Heart left ventricle (tissue), 16 donors: ENCODE measurements at places on chromosomes 2 and 18. TPM values are rescaled to one million over a fixed set of nuclear protein-coding genes. Genes with fewer than 3 reads are reported as not detected.

Gene IL36RN
- total RNA-seq = not detected

Gene TXNL4A
- 90.9 TPM for total RNA-seq

Gene PLCD4
- total RNA-seq = 1.6 TPM

Gene CLEC4F
- total RNA-seq = not detected

Gene SCYGR2
- not detected for total RNA-seq

Gene GCG
- total RNA-seq = not detected

Gene CD302
- 9.9 TPM for total RNA-seq

Gene DPP10
- total RNA-seq = not detected

Gene ALPI
- not detected for total RNA-seq

Gene VWC2L
- 0.13 TPM for total RNA-seq

- no peaks in the 10 kb centered on the region for H3K36me3 ChIP-seq
- no peak overlapping the region for H3K4me3 ChIP-seq
- H3K27me3 ChIP-seq = no peaks in the 10 kb centered on the region
- H3K4me1 ChIP-seq = no peaks in the 10 kb centered on the region
- DNase-seq = no peak
- no peak overlapping the region for H3K27ac ChIP-seq
Measured at GRCh38 chr18:45197526-45197970, 417.7 kb upstream of the SLC14A2 start.

- no peak for DNase-seq
- H3K27me3 ChIP-seq = no peaks in the 10 kb centered on the region
- H3K4me3 ChIP-seq = no peak overlapping the region
Measured at GRCh38 chr2:64760128-64760527, 106.4 kb upstream of the SERTAD2 start.

- no peak overlapping the region for H3K27ac ChIP-seq
- no peak for DNase-seq
- H3K4me1 ChIP-seq = peaks cover 41% of the 10 kb centered on the region
- H3K36me3 ChIP-seq = no peaks in the 10 kb centered on the region
- H3K27me3 ChIP-seq = no peaks in the 10 kb centered on the region
Measured at GRCh38 chr2:119425620-119426395, 5.8 kb upstream of the TMEM37 start.

DNA sequence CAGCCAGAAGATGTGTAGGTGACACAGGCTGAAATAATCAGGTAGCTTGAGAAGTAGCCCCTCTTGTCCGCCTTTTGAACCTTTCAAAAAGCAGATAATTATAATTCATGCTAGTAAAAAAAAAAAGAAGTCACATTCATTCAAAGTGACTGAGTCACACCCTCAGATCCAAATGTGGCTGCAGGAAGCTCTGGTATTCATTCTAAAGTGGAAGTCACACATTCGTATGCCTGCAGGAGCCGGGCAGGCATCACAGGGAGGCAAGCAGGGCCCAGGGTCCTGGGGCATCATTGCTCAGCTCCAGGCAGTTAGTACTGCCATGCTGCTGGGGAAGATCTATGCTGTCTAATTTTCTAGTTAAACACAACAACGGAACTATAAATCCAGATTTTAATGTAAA, 21.7 kb upstream of the RAB11FIP5 start:
- H3K27ac ChIP-seq = no peak overlapping the region
- no peak overlapping the region for H3K4me3 ChIP-seq
- no peaks in the 10 kb centered on the region for H3K36me3 ChIP-seq
- no peaks in the 10 kb centered on the region for H3K27me3 ChIP-seq
- DNase-seq = no peak
- no peaks in the 10 kb centered on the region for H3K4me1 ChIP-seq

DNA sequence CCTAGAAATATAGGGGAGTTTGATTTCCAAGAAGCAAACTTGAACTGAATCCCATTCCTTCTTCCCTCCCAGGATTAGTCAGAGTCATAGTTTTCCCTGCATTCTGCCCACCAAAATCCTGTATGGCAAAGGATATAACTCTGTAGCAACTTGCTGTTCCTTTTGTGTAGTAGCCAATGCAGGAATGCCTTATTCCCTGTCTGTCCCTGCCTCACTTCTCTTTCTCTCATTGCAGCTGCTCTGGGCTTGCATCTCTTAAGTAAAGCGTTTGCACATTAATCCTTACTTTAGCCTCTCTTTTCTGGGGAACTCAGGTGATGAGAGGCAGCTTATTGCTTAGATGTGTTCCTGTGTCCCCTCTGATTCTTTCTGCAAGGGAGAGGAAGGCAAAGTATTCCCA, 333.1 kb upstream of the VWC2L start:
- no peaks in the 10 kb centered on the region for H3K27me3 ChIP-seq
- no peaks in the 10 kb centered on the region for H3K4me1 ChIP-seq
- no peak overlapping the region for H3K27ac ChIP-seq
- H3K36me3 ChIP-seq = no peaks in the 10 kb centered on the region
- no peak for DNase-seq

DNA sequence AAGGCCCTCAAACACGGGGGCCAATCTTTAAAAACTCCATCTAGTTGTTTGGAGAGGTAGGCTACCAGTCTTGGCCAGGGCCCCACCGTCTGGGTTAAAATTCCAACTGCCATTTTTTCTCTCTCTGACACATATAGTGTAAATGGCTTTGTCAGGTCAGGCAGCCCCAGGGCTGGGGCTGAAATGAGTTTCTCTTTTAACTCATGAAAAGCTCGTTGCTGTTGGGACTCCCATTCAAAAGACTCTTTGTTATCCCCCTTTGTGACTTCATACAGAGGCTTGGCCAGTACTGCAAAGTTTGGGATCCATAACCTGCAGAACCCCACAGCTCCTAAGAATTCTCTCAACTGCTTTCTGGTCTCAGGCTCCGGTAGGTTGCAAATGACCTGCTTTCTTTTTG, 99.4 kb upstream of the SLC1A4 start:
- DNase-seq = no peak
- no peak overlapping the region for H3K27ac ChIP-seq
- no peak overlapping the region for H3K4me3 ChIP-seq
- no peaks in the 10 kb centered on the region for H3K27me3 ChIP-seq
- no peaks in the 10 kb centered on the region for H3K4me1 ChIP-seq

- H3K27ac ChIP-seq = no peak overlapping the region
- no peaks in the 10 kb centered on the region for H3K27me3 ChIP-seq
- H3K4me3 ChIP-seq = no peak overlapping the region
- no peak for DNase-seq
- no peaks in the 10 kb centered on the region for H3K36me3 ChIP-seq
Measured at GRCh38 chr2:16113568-16113967, 173.2 kb downstream of the MYCN start.

DNA sequence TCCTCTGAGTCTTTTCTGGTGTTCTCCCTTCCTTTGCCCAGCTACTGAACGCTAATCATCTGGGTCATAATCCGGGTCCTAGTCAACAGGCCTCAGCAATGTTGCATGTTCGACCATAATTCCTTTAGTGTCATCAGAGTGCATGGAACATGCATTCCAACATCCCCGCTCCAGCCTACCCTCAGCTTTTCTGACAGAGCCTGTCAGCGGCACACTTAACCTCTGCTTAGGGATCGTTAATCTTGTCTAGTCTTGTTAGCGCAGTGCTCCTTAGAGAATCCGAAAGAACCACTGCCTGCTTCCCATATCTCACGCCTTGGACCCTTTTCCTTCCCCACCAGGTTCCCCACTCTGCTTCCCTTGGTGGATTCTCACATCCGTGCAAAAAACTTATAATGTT, 767.9 kb upstream of the ID2 start:
- no peak overlapping the region for H3K27ac ChIP-seq
- DNase-seq = no peak
- no peaks in the 10 kb centered on the region for H3K4me1 ChIP-seq

DNA sequence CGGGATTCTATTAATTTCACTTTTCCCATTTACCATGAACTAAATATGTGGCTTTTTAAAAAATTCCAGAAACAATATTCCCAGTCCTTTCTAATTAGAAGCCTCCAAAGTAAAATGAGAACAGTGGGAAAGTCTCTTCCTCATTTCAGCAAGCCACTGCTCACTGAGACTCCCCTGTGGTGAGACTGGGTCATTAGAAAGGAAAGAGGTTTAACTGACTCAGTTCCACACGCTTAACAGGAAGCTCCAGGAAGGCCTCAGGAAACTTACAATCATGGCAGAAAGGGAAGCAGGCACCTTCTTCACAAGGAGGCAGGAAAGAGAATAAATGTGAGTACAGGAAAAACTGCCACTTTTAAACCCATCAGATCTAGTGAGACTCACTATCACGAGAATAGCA, 258.9 kb upstream of the CHAC2 start:
- H3K4me1 ChIP-seq = no peaks in the 10 kb centered on the region
- no peaks in the 10 kb centered on the region for H3K36me3 ChIP-seq
- H3K4me3 ChIP-seq = no peak overlapping the region

DNA sequence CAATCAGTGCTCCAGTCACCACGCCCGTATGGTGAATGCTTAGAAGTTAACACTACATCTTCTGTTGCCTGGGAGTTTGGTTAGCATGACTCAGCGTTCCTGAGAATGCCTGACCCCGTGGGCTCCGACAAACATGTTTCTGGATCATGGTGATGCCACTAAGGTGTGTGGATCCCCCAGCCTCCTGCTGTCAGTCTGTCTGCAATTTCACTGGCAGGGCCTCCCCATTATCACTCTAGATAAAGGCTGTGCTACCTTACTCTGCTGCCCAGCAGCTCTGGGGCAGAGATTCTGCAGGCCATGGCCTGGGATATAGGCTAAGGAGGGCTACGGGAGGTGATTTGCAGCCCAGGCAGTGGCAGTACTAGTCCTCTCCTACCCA, 66.0 kb downstream of the STPG4 start:
- H3K27ac ChIP-seq = peak overlapping the region; percentile 63
- DNase-seq = no peak
- H3K4me3 ChIP-seq = no peak overlapping the region
- no peaks in the 10 kb centered on the region for H3K27me3 ChIP-seq
- H3K4me1 ChIP-seq = peaks cover 64% of the 10 kb centered on the region
- no peaks in the 10 kb centered on the region for H3K36me3 ChIP-seq

- no peaks in the 10 kb centered on the region for H3K4me1 ChIP-seq
- H3K4me3 ChIP-seq = no peak overlapping the region
- DNase-seq = no peak
- no peaks in the 10 kb centered on the region for H3K27me3 ChIP-seq
- no peak overlapping the region for H3K27ac ChIP-seq
- no peaks in the 10 kb centered on the region for H3K36me3 ChIP-seq
Measured at GRCh38 chr2:49194701-49195100, 40.4 kb upstream of the FSHR start.

- DNase-seq = no peak
- peaks cover 4% of the 10 kb centered on the region for H3K27me3 ChIP-seq
- no peaks in the 10 kb centered on the region for H3K36me3 ChIP-seq
Measured at GRCh38 chr2:725468-725867, 48.3 kb upstream of the TMEM18 start.

DNA sequence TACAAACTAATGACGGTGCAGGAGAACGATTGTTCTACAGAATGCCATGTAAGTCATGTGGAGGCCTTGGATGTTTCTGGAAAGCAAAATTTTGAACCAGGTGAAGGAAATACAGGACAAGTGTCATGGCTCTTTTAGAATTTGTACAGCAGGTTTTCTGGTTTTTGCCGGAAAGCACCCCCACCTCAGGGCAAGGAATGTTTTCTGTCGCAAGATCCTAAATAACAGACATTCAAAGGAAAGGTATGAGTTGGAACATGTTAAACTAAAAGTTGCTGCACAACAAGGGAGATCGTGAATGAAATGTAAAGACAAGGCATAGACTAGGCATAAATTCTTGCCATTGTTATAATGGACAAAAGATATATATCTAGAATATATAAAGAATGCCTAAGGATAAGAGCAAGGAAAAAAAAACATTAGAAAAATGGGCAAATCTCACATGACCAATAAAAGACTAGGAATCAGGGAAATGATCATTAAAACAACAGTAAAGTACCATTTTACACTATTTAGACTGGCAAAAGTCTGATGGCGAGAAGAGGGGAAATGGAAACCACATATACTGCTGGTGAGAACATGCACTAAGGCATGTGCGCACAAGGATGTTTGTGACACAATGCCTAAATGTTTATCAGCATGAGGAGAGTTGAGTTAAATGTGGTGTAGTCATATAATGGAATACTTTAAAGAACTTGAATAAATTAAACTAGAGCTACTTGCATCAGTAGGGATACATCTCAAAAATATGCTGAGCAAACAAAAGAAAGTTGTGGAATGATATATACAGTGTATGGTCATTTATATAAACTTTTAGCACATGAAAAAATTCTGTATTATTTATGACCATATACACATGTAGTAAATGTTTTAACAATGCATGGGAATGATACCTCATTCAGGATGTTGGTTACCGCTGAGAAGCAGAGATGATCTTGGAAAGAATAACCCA, 127.0 kb downstream of the EML6 start:
- DNase-seq = no peak
- no peaks in the 10 kb centered on the region for H3K36me3 ChIP-seq
- no peak overlapping the region for H3K27ac ChIP-seq
- no peaks in the 10 kb centered on the region for H3K4me1 ChIP-seq

- no peaks in the 10 kb centered on the region for H3K27me3 ChIP-seq
- H3K36me3 ChIP-seq = no peaks in the 10 kb centered on the region
- H3K27ac ChIP-seq = no peak overlapping the region
- H3K4me1 ChIP-seq = no peaks in the 10 kb centered on the region
Measured at GRCh38 chr2:4427083-4427482, 723.7 kb downstream of the DCDC2C start.

GRCh38 chr2:241541564-241542277, 16.8 kb upstream of the BOK start:
- H3K27me3 ChIP-seq = no peaks in the 10 kb centered on the region
- H3K4me3 ChIP-seq = peak overlapping the region; percentile 25
- peaks cover 17% of the 10 kb centered on the region for H3K4me1 ChIP-seq
- no peaks in the 10 kb centered on the region for H3K36me3 ChIP-seq

DNA sequence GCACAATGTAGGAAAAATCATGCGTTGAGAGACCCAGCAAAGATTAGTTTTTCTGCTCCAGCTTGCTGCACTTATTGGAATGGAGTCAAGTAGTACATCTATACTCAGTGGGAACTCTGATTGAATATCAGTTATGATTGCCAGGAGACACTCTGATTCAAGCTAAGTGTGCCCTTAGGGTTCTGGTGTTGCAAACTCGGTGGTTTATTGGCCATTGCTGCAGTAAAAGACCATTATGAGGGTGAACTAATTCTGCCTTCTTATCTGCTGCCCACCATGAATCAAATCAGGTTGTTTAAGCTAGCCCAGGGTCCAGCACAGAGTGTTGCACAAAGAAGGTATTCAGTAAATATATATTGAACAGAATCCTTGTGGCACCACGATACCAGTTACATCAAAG, 74.8 kb upstream of the GLS start:
- no peaks in the 10 kb centered on the region for H3K4me1 ChIP-seq
- H3K27me3 ChIP-seq = no peaks in the 10 kb centered on the region
- no peaks in the 10 kb centered on the region for H3K36me3 ChIP-seq
- H3K27ac ChIP-seq = no peak overlapping the region
- DNase-seq = no peak
- H3K4me3 ChIP-seq = no peak overlapping the region
